Mesendoderm (in vitro differentiated cells): ENCODE measurements at places on chromosomes 13 and 19.

- DNase-seq: peak; percentile 84
Measured at GRCh38 chr19:5338656-5339197, 1.9 kb downstream of the PTPRS start.

GRCh38 chr13:77492982-77493381 lies 42.5 kb upstream of the SCEL start:
- peak; percentile 37 for DNase-seq

GRCh38 chr19:2016041-2016807 lies 710 bp upstream of the BTBD2 start:
- peak; percentile 77 for DNase-seq

DNA sequence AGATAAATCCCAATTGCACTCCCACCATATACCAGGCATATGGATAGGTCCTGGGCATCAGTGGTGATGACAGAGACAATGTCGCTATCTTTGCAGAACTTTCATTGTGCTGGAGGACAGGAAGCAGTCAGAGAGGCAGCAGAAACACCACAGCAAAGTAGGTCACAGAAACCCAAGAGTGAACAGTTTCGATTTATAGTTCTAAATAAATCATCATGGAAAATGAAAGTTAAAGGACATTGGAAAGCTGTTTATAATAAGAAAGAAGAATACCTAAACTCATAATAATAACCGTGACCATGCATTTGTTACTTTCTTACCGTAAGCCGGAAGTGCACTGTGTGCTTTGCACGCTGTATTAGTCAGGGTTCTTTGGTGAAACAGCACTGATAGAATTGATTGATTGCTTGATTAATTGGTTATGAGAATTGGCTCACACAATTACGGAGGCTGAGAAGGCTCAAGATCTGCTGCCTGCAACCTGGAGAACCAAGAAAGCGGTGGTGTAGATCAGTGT lies 38.9 kb downstream of the ALOX5AP start:
- no peak for DNase-seq

- no peak for DNase-seq
Measured at GRCh38 chr13:24203811-24204210, 43.3 kb downstream of the SPATA13 start.

- peak; percentile 58 for DNase-seq
Measured at GRCh38 chr13:34654203-34654602, 287.9 kb upstream of the NBEA start.

GRCh38 chr13:30576528-30576927 lies 41.2 kb upstream of the USPL1 start:
- DNase-seq: no peak
